ENCODE measurements at places on chromosomes 4 and X.

GRCh38 chrX:135411893-135412292, 9.9 kb upstream of the SMIM10L2A start:
- no peak overlapping the region for H3K4me3 ChIP-seq
- H3K36me3 ChIP-seq = no peaks in the 10 kb centered on the region
- H3K4me1 ChIP-seq = no peaks in the 10 kb centered on the region

DNA sequence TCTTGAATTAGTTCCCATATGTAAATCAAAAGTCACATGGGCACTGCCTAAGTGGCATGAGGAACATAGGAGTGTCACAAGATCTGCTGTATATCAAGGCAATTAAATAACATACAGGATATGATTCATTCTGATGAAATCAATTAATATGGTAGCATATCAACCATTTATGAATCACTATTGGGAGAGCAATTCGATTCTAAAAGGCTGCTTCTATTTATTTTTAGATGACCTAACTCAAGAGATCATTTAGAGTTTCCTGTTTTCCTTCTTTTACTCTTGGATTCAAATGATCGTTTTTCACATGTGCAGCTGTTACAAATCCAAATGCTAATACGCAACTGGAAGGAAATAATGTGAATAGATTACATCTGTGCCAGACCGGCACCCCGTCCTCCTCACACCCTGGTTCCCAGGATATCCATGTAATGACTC, 81.9 kb downstream of the HCCS start:
- DNase-seq = no peak
- H3K27me3 ChIP-seq = no peaks in the 10 kb centered on the region
- H3K36me3 ChIP-seq = no peaks in the 10 kb centered on the region
- H3K4me1 ChIP-seq = no peaks in the 10 kb centered on the region

DNA sequence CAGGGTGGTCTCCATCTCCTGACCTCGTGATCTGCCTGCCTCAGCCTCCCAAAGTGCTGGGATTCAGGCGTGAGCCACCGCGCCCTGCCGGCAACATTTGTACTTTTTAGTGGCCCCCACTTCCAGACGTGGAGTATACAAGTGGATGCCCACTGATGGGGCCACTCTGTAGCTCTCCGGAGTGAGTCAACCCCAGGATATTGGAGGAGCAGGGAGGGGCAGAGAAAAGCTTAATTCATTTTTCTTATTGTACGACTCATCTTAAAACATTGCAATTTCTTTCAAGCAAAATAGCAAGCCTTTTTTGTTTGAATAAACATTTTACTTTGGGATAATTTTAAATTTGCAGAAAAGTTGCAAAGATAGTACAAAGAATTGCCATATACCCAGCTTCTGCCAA, 34.6 kb downstream of the FAM9C start:
- H3K27ac ChIP-seq = no peak overlapping the region
- DNase-seq = no peak
- H3K4me3 ChIP-seq = no peak overlapping the region
- no peaks in the 10 kb centered on the region for H3K36me3 ChIP-seq

DNA sequence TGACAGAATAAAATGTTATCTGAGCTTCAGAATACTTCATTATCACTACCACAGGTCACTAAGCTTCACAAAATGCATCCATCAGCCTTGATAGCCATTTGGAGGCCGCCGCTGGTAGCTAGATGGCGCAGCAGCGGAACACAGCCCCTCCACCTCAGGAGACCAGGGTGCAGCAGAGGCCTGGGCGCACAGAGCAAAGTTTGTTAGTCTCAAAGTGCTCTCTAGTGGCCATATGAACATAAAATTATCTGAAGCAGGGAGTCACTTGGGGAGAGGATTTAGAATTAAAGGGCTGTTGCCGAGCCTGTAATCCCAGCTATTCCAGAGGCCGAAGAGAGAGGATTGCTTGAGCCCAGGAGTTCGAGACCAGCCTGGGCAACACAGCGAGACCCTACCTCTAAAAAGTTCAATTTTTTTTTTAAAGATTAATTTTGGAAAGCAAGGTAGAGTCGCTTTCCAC, 8.1 kb upstream of the DCTD start:
- no peaks in the 10 kb centered on the region for H3K27me3 ChIP-seq
- no peaks in the 10 kb centered on the region for H3K4me1 ChIP-seq
- no peak overlapping the region for H3K4me3 ChIP-seq
- H3K27ac ChIP-seq = no peak overlapping the region
- DNase-seq = no peak

GRCh38 chr4:101274888-101275752, 72.2 kb downstream of the PPP3CA start:
- peaks cover 10% of the 10 kb centered on the region for H3K4me1 ChIP-seq
- no peak for DNase-seq
- no peak overlapping the region for H3K27ac ChIP-seq
- H3K36me3 ChIP-seq = no peaks in the 10 kb centered on the region
- H3K27me3 ChIP-seq = no peaks in the 10 kb centered on the region
- no peak overlapping the region for H3K4me3 ChIP-seq

DNA sequence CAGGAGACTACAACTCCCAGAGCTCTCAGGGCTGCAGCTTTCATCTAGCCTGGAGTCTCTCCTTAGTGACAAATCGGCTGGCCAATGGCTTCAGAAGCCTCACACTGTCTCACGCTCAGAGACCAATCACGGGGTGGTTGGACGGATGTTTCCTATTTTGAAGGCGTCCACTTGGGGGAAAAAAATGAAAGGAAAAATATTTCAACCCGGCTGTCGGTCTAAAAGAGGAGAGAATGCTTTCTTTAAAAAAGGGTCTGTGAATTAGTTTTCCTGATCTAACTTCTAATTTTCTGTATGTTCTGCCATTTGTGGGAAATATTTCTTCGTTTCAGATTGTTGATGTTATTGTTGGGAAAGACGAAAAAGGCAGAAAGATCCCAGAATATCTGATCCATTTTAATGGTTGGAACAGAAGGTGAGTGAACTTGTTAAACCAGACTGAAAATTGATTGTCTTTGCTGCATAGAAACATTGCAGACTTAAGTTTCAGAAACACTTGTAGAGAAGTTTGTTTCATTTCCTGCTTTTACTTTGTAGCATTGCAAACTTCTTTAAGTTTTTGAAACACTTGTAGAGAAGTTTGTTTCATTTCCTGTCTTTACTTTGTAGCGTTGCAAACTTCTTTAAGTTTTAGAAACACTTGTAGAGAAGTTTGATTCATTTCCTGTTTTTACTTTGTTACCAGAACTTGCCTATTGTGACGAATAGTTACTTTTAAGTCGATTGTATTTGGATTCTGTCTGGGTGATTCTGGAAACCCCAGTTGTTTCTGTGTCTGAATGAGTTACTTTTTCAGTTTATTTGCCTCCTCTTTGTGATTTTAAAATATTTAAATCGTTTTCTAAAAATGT, 1.6 kb downstream of the MSL3 start:
- peak overlapping the region; percentile 86 for H3K27ac ChIP-seq
- H3K4me1 ChIP-seq = no peaks in the 10 kb centered on the region
- no peaks in the 10 kb centered on the region for H3K27me3 ChIP-seq
- peak overlapping the region; percentile 86 for H3K4me3 ChIP-seq

- DNase-seq = no peak
- no peak overlapping the region for H3K4me3 ChIP-seq
- no peaks in the 10 kb centered on the region for H3K4me1 ChIP-seq
- no peaks in the 10 kb centered on the region for H3K36me3 ChIP-seq
Observed at GRCh38 chr4:182212211-182212761, 30.9 kb upstream of the TENM3 start.

GRCh38 chr4:81377191-81377590, 94.5 kb downstream of the RASGEF1B start:
- no peaks in the 10 kb centered on the region for H3K36me3 ChIP-seq
- DNase-seq = no peak
- no peak overlapping the region for H3K4me3 ChIP-seq
- H3K27me3 ChIP-seq = no peaks in the 10 kb centered on the region
- H3K27ac ChIP-seq = no peak overlapping the region

DNA sequence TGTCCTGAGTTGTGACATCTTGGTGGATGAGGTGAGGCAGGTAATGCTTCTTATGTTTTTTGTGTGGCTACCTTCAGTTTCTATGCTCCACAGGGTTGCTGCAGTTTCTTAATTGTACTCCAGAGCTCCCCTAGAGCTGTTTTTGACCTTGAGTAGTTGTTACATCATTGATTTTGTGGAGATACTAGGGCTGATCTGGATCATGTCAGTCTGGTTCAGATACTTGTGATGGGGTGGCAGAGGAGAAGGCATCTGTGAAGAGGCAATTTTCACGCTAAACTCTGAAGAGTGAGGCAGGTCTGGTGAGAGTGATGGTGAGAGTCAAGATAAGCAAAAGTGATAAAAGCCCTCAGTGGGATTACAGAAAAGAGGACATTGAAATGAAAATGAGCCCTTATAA, 1180.2 kb downstream of the RAPGEF2 start:
- DNase-seq = no peak
- H3K4me1 ChIP-seq = no peaks in the 10 kb centered on the region
- H3K27me3 ChIP-seq = no peaks in the 10 kb centered on the region
- no peaks in the 10 kb centered on the region for H3K36me3 ChIP-seq
- no peak overlapping the region for H3K27ac ChIP-seq

GRCh38 chr4:149549911-149550310, 265.7 kb downstream of the IQCM start:
- H3K27ac ChIP-seq = no peak overlapping the region
- DNase-seq = no peak
- no peaks in the 10 kb centered on the region for H3K4me1 ChIP-seq

GRCh38 chr4:86393749-86394148, 33.9 kb upstream of the MAPK10 start:
- H3K4me1 ChIP-seq = no peaks in the 10 kb centered on the region
- no peak for DNase-seq
- H3K27ac ChIP-seq = no peak overlapping the region
- H3K27me3 ChIP-seq = no peaks in the 10 kb centered on the region

- DNase-seq = no peak
- no peak overlapping the region for H3K4me3 ChIP-seq
- peaks cover 97% of the 10 kb centered on the region for H3K4me1 ChIP-seq
- H3K27me3 ChIP-seq = no peaks in the 10 kb centered on the region
- H3K27ac ChIP-seq = peak overlapping the region; percentile 63
Observed at GRCh38 chr4:147860960-147861359, 129.1 kb downstream of the ARHGAP10 start.

DNA sequence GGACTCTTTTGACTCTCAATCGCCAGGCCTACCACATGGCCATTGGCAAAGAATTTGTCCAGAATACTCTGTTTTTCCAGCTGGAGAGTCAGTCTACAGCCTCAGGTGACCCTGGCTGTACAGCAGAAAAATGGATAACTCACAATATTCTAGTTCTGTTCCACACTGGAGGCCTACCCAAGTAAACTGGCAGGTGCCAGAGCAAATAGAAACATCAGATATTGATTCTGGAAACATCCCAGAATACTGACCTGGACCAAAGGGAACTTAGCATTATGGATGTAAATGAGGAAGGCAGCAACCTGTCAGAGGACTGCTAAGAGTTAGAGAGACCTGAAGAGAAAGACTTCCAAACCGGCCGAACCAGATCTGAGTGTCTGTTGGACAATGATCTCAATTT, 147.9 kb upstream of the SMAD1 start:
- H3K27me3 ChIP-seq = no peaks in the 10 kb centered on the region
- H3K4me3 ChIP-seq = no peak overlapping the region
- no peak for DNase-seq
- no peaks in the 10 kb centered on the region for H3K36me3 ChIP-seq
- no peaks in the 10 kb centered on the region for H3K4me1 ChIP-seq
- H3K27ac ChIP-seq = no peak overlapping the region

- H3K4me3 ChIP-seq = no peak overlapping the region
- H3K27me3 ChIP-seq = no peaks in the 10 kb centered on the region
Observed at GRCh38 chr4:180203349-180203748, 2039.9 kb upstream of the TENM3 start.

DNA sequence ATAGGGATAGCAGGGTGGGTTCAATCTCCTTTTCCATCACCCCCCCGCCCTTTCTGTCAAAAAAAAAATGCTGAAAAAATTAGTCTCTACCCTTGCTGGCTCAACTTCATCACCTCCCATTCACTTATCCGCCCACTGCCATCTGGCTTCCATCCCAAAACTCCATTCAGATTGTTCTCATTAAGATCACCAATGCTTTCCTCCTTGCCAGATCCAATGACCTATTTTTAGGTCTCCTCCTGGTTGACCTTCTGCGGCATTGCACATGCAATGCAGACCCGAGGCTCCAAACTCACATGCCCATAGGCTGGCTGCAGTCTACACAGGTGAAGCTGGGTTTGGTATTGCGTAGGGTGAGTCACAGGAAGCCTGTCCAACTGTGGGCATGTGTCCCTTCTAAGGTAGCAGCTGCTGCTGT, 21.1 kb upstream of the STIM2 start:
- H3K27ac ChIP-seq = no peak overlapping the region
- DNase-seq = no peak
- no peaks in the 10 kb centered on the region for H3K27me3 ChIP-seq

GRCh38 chr4:18980516-18981233, 959.1 kb upstream of the LCORL start:
- H3K4me1 ChIP-seq = no peaks in the 10 kb centered on the region
- H3K27me3 ChIP-seq = no peaks in the 10 kb centered on the region
- no peak overlapping the region for H3K4me3 ChIP-seq
- H3K36me3 ChIP-seq = no peaks in the 10 kb centered on the region
- H3K27ac ChIP-seq = no peak overlapping the region

DNA sequence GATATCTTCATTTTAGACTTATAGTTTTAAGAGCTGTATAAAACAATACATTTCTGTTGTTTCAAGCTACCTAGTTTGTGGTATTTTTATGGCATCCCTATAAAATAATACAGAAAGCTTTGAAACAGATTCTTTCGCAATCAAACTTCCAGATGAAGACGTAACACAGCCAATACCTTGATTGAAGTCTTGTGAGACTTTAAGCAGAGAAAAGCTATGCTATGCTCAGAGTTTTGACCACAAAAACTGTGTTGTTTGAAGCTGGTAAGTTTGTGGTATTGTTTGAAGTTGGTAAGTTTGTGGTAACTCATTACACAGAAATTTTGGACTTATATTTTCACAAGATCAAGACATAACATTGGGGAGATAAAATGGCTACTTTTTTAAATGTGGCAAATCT, 201.8 kb upstream of the UGT8 start:
- no peak for DNase-seq
- H3K27me3 ChIP-seq = no peaks in the 10 kb centered on the region
- H3K27ac ChIP-seq = no peak overlapping the region
- no peaks in the 10 kb centered on the region for H3K36me3 ChIP-seq
- no peaks in the 10 kb centered on the region for H3K4me1 ChIP-seq
- H3K4me3 ChIP-seq = no peak overlapping the region

- no peaks in the 10 kb centered on the region for H3K36me3 ChIP-seq
- no peak for DNase-seq
- no peak overlapping the region for H3K27ac ChIP-seq
- no peaks in the 10 kb centered on the region for H3K4me1 ChIP-seq
- no peak overlapping the region for H3K4me3 ChIP-seq
Observed at GRCh38 chr4:143654571-143654970, 45.9 kb downstream of the FREM3 start.

- no peaks in the 10 kb centered on the region for H3K36me3 ChIP-seq
- H3K27me3 ChIP-seq = no peaks in the 10 kb centered on the region
- no peak for DNase-seq
Observed at GRCh38 chrX:20112022-20112774, 4.5 kb downstream of the MAP7D2 start.

- no peak for DNase-seq
- no peaks in the 10 kb centered on the region for H3K36me3 ChIP-seq
- no peak overlapping the region for H3K4me3 ChIP-seq
- no peaks in the 10 kb centered on the region for H3K27me3 ChIP-seq
Observed at GRCh38 chrX:112643721-112644120, 36.0 kb downstream of the LHFPL1 start.

Measured in thoracic aorta (tissue), 2 donors.